ENCODE measurements at places on chromosomes 6 and 20.

- DNase-seq, result no peak
Observed at GRCh38 chr6:43669922-43670622, 17.5 kb downstream of the MRPS18A start.

GRCh38 chr20:37881601-37882343 is 21.2 kb upstream of the VSTM2L start:
- DNase-seq, result no peak

DNA sequence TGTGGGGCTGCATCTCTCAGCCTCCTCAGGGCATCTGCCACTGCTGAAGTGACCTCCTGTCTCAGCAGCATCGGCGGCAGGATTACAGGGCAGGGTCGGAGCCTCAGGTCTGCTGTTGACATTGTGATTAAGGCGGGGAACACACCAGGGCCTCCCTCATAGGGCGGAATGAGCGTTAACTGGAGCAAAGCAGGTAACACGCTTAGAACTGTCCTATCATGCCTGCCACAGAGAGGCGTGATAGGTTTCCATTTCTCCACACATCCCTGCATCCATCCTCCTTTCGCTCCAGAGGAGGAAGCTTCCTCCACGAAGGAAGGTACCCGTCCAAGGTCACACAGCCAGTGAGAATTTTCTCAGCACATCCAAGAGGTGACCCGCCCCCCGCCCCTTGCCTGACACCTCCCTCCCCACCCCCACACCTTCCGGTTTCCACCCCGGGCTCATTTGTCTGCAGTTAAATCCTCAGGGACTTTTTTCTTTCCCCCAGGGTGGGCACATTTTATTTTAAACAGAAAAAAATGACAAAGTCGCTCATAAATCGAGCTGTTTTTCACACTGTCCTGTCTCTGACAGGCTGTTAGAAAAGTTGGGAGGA is 200.8 kb downstream of the TFAP2C start:
- DNase-seq, result no peak

DNA sequence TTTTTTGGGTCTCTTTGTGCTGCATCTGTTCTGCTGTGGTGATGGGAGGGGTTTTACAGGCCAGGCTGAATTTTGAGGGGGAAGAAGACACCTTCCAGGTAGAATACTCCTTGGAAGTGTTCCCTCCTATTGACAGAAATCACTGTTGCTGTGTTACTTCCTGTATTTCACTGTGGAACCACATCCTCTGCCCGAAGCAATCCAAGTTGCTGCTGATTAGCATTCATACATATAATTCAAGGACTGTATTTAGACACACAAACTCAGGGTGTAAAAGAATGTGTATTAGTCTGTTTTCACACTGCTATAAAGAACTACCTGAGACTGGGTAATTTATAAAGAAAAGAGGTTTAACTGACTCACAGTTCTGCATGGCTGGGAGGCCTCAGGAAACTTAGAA is 50.6 kb upstream of the TMEM244 start:
- DNase-seq, result no peak

DNA sequence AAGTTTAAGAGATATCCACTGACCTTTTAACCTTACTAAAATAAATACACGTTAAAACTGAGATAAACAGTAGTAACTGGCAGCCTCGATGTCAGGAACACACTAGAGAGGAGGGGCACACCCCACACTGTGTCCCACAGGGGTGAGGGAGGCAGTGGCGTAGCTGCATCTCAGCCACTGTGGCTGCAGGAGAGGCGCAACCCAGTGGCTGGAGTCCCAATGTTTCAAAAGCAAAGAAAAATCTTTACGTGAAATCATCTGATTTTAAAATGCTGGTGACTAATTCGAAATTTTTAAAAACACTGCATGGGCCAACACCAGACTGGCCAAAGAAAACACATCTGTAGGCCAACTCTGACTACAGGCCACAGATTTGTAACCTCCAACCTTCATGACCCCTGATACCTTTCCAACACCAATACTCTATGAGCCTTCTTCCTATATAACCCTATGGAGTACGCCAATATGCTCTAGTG is 54.7 kb downstream of the TRAM2 start:
- no peak for DNase-seq

DNA sequence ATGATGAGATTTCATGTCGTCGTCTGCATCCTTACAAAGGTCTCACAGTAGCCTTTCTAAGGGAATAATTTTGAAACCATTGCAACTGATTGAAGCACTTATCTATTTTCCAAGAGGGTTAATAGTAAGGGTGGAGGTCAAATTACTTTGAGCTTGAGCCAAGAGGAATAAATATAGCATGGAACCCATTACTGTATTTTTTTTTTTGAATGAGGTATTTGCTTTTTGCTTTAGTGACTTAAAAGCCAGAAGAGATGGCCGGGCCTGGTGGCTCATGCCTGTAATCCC is 78.3 kb downstream of the SCAND1 start:
- no peak for DNase-seq

- no peak for DNase-seq
Observed at GRCh38 chr20:5862703-5863039, 87.7 kb downstream of the TRMT6 start.

DNA sequence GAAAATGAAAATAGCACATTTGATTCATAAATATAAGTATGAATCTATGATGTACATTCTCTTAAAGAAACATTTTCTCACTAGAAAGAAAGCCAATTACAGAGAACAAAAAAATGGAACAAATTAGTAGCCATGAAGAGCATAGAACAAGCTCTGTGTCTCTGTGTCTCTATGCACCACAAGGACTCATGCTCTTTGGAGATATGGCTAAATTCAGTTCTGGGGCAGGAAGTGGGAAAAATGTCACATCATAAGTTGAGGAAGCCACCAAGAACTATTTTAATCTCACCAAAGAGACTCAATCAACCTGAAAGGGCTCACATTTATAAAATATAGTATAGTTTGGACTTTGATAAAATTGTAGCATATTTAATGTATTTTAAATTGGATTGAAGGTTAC is 1259.8 kb upstream of the GJE1 start:
- DNase-seq, result no peak

- no peak for DNase-seq
Observed at GRCh38 chr6:21220271-21220987, 373.1 kb upstream of the SOX4 start.

DNA sequence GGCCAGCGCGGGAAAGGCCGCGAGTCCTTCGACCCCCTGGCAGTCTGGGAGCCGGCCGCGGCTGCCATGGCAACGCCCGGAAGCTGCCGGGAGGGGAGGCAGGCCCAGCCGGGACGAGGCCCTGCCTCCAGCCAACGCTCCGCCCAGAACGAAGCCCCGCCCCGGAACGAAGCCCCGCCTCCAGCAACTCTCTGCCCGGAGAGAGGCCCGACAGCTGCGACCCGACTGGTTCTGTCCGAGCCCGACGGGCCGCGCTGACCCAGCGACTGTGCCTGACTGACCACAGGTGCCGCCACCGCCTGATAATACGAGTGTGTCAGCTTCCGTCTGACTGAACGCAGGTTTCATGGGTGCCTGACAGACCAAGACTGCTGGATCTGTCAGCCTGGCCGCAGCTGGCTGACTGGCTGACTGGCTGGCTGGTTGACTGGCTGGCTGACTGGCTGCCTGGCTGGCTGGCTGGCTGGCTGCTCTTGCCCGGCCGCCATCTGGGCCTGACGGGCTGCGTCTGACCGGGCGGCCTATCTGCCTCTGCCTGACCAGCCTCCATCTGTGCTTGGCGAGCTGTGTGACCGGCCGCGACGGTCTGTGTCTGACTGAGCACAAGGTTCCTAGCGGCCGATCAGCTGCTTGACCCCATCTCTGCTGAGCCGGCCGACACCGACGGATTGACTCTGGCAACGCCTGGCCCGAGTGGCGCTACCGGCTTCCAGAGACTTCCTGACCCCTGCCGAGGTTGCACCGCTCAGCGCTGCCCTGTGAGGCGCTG is 89.7 kb upstream of the EPB41L1 start:
- DNase-seq, result peak; percentile 100

- DNase-seq, result no peak
Observed at GRCh38 chr6:127786109-127786508, 114.7 kb downstream of the THEMIS start.

DNA sequence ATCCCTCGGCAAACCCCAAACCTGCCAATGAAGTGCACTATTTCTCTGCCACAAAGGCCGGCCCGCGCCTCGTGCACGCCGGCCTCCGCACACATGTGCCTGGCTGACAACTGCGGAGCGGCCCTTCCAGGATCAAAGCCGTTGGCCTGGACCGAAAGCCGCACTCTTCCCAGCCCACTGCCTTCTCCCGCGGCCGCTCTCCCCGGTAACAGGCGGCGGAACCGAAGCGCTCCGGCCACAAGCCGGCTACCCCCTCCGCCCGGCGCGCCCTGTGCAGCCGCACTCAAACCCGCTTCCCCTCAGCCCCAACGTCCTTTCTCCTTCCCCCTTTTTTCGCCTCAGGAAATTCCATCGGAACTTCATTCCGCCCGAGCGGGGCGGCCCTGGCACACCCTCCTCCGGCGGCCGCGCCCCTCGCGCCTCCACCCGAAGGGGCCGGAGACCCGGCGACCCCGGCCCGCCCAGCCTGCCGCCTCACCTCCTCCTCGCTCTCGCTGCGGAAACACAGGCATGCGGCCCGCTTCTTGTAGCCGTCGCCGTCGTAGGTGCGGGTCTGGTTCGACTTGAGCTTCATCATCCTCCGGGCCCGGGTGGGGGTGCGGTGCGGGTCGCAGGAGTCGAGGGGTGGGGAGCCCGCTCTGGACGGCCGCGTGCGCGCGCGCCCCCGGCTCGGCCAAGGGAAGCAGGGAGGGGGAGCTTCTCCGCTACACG is 528 bp downstream of the NUDT3 start:
- peak; percentile 57 for DNase-seq

GRCh38 chr6:154403788-154404187 is 47.2 kb upstream of the IPCEF1 start:
- DNase-seq, result no peak

DNA sequence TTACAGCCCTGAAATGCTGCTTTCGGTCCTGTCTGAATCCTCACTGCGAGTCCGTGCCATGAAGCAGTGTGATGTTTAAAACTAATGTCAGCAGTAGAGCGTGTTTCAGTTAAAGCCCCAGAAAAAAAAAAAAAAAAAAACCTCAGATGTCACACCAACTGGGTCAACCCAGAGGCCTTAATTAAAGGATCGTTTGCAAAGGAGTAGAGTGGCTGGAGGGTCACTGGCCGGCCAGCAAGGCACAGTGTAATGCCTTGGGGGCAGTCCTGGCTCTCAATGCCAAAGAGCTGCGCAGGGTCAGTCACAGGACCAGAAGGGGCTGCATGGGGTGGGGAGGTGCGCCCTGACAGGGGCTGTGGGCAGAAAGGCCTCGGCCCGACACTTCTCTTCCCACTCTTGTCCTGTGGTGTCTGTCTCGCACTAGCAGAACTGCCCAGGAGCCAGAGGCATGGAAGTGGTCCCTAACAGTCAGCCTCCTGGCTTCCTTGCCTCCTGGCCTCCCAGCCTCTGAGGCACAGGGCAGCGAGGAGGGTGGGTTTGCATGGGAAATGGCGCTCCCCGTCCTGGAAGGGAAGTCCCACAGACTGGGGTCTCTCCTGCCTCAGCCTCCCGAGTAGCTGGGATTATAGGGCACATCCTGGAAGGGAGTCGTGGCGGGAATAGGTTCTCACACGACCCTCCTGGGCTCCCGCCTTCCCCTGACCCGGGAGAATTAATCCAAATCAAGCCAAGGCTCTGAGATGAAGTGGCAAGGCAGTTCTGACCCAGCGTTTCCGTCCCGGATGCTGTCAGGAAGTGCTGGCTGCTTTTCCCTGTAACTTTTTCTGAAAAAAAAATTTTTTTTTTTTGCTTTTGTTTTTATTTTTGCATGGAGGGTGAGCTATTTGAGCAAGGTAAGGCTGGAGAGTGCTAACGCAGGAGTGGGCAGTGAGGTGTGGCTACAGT is 53.7 kb upstream of the MPC1 start:
- no peak for DNase-seq

- no peak for DNase-seq
Observed at GRCh38 chr20:20192366-20192765, 140.0 kb downstream of the CFAP61 start.

- no peak for DNase-seq
Observed at GRCh38 chr6:10979603-10980002, 64.5 kb downstream of the ELOVL2 start.

DNA sequence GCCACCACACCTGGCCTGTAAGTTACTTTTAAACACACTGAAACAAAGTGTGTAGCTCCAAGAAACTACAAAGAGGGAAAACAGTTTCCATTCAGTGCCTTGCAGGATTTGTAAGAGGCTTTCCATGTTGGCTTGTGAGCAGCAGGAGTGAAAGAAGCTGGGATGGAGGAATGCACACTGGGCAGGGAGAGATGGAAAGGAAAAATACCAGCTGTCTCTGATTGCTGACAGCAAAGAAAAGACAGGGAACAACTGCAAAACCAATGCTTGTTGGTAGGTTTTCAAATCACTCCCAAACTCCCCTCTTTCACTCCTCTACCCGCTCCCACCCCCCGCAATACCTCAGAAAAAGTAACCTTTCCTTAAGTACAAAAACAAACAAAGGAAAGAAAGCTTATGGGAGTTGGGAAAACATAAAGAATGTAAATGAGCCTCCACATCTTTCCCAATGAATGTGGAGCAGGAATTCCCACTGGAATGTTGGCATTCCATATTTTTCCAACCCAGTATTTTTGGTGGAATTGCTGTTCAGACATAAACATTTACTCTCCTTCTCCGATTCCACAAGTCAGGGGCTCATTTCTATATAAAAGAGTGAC is 166.1 kb downstream of the THBS2 start:
- DNase-seq, result no peak

GRCh38 chr20:47561180-47561579 is 59.5 kb downstream of the NCOA3 start:
- DNase-seq, result no peak

DNA sequence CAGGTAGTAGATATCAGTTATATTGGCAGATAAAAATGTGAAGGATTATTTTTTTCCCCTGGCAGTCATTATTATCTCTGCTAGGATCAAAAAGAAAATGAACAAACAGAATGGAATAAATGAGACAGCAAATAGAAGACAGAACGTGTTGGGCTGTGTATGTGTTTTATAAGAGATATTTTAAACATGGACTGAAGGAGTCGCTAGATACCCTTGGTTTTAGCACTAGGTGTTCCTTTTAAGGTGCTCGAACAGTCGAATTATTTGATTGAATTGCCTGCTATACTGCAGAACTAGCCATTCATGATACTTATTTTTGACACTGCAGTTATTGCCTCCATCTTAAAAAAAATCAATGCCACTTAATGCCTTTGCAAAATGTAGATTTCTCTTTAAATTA is 3.7 kb downstream of the GRIK2 start:
- DNase-seq, result no peak

GRCh38 chr6:3627501-3627900 is 124.0 kb downstream of the PXDC1 start:
- no peak for DNase-seq

GRCh38 chr6:130849594-130849993 is 22.4 kb downstream of the SMLR1 start:
- DNase-seq, result no peak

GRCh38 chr20:14522595-14522994 is 185.2 kb upstream of the FLRT3 start:
- DNase-seq, result no peak
